ENCODE measurements at places on chromosomes 4 and X. TPM values are rescaled to one million over a fixed set of nuclear protein-coding genes. Genes with fewer than 3 reads are reported as not detected.
A peak's percentile ranks its signal among the peaks of the same experiment; 100 is the strongest.

DNA sequence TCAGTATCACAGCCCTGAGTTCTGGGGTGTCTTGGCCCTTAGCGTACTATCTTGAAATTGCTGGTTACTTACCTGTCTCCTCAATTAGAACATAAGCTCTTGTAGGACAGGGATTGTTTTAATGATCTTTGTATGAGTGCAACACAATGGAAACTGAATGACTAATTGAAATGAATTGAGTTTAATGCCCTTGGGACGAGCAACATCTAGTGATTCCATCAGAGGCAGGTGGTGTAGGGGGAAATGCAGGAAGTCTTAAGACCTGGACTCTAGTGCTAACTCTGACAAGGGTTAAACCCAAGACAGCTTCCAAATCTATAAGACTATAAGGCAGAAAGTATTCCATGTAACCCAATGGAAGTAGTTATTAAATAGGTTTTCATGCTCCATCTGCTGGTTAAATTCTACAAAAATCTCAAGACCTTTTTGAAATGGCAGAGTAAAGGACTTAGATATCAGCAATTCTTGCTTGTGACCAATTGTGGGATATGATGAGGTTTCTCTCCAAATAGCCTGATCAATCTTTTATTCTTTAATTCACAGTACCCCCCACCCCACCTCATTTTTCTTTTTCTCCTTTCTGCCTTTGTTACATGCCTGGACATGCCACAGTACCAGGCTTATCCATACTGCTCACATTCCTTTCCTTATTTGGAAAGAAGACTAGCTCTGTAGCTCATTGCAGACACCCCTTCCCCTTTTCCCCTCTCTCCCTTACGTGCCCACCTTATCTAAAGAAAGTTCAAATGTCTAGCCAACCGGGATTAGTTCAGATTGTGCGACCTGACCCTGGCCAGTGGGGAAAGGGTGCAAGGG, 340.8 kb downstream of the PAPSS1 start:
- no peak for DNase-seq

- no peak for DNase-seq
Observed at GRCh38 chr4:99821918-99822503, 5.4 kb downstream of the DAPP1 start.

DNA sequence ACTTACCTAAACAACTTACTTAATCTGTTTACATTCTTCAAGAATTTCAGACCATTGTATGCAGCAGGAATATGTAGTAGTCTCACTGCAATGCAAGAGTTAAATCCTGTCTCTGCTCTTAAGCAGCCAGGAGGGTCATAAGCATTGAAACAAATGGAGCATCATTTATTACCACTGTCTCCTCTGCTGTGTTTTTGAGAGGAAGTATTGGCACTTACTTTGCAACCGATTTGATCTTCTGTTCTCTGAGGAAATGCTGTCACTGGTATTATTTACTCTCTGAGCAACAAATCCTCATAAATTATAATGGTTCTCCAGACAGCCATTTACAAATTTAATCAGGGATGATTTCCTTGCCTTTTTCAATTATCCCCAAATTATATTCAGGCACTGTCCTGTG, 1367.1 kb downstream of the STIM2 start:
- DNase-seq = no peak

GRCh38 chrX:124268099-124268498, 64.4 kb upstream of the TEX13D start:
- DNase-seq = no peak

DNA sequence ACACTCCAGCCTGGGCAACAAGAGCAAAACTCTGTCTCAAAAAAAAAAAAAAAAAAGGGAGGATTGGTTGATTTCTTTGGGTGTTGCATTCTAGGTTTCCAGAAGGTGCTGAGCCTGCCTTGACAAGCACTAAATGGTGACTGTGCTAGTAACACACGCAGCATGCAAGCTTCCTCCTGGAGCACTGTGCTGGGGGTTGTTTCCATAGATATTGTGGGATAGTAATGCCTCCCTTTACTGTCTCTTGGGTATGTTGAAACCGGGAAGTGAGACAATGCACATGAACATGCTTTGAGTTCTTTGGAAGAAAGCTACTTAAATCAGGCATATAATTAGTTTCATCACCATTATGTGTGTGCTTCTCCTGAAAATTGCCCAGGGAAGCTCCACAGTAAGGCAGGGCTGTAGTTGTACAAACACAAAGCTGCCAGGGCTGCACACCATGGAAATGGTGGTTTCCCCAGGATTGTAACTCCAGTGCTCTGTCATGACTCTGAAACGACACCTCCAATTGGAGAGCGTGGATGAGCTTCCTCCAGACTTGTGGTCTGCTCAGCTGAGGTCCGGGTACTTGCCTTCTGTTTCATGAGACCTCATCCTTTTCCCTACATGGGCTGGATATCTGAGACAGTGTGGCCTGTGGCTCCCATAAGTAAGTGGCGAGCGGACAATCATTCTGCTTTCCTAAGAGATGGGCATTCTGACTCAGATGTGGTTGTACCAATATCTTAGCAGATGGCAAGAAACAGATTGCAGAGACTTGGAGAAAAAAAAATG, 31.5 kb upstream of the STOX2 start:
- DNase-seq = no peak

GRCh38 chrX:132413459-132413858, 75.4 kb downstream of the MBNL3 start:
- peak; percentile 33 for DNase-seq

- peak; percentile 36 for DNase-seq
Observed at GRCh38 chr4:112343330-112344080, 46.3 kb downstream of the ALPK1 start.

GRCh38 chr4:80685214-80685613, 345.3 kb upstream of the BMP3 start:
- no peak for DNase-seq

DNA sequence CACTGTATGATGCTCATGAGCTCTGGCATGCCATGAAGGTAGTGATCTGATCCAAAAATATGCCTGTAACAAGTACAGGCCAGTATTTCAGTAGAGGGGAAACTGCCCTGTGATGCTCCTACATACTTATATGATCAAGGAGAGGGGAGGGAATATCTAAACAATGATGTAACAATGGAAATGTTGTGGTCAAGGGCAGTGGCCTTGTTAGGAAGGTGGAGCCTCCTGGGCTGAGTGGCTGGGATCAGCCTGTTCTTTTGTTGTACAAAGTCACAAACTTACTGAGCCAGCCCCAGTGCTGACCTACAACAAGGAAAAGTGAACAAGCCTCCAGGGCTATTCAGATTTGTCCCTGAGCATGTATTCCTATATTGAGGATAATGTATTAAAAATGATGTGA, 70.3 kb downstream of the ANXA10 start:
- DNase-seq = no peak

BEX1 gene
- 52.2 TPM for total RNA-seq

NALF2 gene
- 3.2 TPM for total RNA-seq

GRCh38 chrX:76183289-76184049, 10.6 kb downstream of the PBDC1 start:
- no peak for DNase-seq

PCDH7 gene
- 7.9 TPM for total RNA-seq

DNA sequence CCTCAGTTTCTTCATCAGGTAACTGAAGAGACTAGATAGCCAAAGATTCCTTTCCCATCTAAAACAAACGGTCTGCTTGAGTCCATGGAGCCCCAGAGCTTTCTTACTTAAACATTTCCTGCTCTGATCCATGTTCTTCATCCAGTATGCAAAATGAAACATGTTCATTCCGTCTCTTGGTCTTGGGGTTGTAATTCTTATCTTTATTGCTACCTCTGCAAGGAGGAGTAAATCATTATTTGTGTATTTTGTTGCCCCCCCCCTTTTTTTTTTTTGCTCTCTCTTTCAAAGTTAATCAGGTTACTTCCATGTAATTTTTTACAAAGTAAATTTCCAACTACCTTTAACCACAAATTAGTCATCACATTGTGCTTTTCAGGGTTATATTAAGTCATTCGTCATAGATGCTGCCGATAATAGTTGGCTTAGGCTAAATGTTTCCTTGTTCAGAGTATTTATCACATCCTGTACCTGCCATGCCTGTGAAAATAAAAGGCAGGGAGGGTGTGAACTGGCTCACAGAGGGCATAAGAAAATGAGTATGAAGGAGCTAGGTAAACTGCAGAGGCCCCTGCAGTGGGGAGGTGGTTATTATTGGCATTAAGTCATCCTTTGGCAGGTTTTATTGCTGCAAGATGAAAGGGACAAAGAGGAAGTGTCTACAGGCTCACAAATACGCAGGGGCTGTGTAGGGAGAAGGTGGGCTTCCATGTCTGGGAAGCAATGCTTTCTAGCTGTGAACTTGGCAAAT, 76.7 kb upstream of the HS3ST1 start:
- DNase-seq = no peak

GRCh38 chr4:94032754-94033153, 174.9 kb upstream of the SMARCAD1 start:
- peak; percentile 2 for DNase-seq

DNA sequence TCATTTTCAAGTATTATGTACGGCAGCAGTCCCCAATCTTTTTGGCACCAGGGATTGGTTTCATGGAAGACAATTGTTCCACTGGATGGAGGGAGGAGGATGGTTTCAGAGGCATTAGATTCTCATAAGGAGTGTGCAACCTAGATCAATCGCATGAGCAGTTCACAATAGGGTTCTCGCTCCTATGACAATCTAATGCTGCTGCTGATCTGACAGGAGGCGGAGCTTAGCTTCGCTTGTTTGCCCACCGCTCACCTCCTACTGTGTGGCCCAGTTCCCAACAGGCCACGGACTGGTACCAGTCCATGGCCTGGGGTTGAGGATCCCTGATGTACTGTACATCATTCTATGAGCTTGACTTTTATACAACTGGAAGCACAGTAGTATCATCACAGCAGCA, 48.4 kb downstream of the SMIM20 start:
- no peak for DNase-seq

PRDM8 gene
- total RNA-seq = 0.03 TPM

GRCh38 chr4:185341841-185342240, 53.9 kb downstream of the LRP2BP start:
- DNase-seq = no peak
